ENCODE measurements at places on chromosomes 12 and 14. TPM values are rescaled to one million over a fixed set of nuclear protein-coding genes. Genes with fewer than 3 reads are reported as not detected.
A peak's percentile ranks its signal among the peaks of the same experiment; 100 is the strongest.

DNA sequence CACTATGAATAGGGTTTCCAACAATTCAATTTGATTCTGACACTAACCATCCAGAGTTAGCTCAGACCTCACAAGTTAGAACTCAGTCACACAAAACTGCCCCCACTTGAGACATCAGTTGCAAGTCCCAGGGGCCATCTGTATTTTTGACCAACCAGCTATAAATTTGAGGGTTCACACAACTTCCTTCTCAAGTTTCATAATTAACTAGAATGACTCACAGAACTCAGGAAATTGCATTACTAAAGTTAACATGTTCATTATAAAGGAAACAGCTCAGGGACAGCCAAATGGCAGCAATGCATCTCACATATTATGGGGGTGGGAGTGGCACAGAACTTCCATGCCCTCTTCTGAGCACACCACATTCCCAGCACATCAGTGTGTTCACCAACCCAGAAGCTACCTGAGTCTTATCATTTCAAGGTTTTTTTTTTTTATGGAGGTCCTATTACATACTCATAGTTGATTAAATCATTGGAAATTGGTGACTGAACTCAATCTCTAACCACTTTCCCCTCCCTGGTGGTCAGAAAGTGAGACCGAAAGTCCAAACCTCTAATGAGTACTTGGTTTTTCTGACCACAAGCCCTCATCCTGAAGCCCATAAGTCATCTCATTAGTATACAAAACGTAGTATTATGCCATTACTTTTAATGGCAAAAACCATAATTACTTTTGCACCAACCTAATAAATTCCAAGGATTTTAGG lies 1721.5 kb upstream of the SEL1L start:
- no peaks in the 10 kb centered on the region for H3K27me3 ChIP-seq
- H3K36me3 ChIP-seq, result no peaks in the 10 kb centered on the region
- H3K27ac ChIP-seq, result no peak overlapping the region
- DNase-seq, result peak; percentile 39
- H3K4me1 ChIP-seq, result no peaks in the 10 kb centered on the region
- no peak overlapping the region for H3K4me3 ChIP-seq

The SMARCC2 gene
- total RNA-seq, result 52.1 TPM

DNA sequence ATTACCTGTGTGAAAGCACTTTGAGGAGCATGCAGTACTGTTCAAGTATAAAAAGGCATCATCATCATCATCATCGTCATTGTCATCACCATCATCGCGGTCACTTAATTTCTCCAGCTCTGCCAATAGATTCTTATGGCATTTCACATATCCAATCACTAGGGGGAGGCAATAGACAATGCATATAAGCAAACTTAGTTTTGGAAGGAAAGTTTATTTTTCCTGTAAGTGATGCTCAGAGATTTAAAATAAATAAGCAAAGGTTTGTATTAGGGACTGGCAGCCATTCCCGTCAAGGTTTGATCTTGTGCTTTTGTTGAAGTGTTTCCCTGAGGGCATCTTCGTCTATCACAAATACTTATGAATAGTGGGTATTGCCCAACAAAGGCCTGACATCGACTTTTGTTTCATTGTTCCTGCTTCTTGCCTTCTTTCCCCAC lies 127.4 kb downstream of the KTN1 start:
- H3K4me3 ChIP-seq, result no peak overlapping the region
- DNase-seq, result peak; percentile 50
- H3K4me1 ChIP-seq, result peaks cover 25% of the 10 kb centered on the region
- H3K27ac ChIP-seq, result no peak overlapping the region

DNA sequence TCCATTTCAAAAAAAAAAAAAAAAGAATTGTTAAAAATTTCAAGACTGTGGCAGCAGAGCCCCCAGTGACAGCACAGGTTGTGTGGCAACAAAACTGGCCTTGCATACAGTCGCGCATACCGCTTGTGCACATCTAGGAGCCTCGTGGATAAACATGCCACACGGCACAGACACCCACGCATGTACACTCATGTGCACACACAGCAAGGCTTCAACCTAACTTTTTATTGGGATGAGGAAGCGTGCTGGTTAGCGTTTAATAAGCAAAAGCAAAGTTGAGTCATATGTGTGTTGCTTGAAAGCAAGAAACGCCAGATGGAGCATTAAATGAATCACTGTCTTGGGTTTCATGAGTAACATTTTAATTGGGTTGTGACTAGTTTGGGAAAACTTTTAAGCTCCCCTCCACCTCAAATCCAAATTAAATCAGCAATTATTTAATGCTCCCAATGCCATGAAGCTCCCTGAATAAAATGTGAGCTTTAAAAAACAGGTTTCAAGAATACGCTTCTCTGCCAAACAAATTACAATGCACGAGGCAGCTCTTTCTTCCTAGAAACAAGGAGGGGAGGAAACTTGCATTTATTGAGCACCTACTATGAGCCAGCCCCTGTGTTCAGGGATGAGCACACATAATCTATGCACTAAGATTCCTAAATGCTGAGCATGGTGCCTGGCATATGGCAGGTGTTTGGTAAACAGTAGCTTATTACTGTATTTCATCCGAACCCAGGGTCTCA lies 35.7 kb upstream of the EML1 start:
- H3K4me3 ChIP-seq, result no peak overlapping the region
- no peaks in the 10 kb centered on the region for H3K27me3 ChIP-seq
- peaks cover 28% of the 10 kb centered on the region for H3K4me1 ChIP-seq
- peak; percentile 91 for DNase-seq
- no peaks in the 10 kb centered on the region for H3K36me3 ChIP-seq

The FSCB gene
- total RNA-seq, result not detected

The CACNA2D4 gene
- not detected for total RNA-seq

- peaks cover 15% of the 10 kb centered on the region for H3K4me1 ChIP-seq
- no peak overlapping the region for H3K4me3 ChIP-seq
- no peaks in the 10 kb centered on the region for H3K36me3 ChIP-seq
- no peaks in the 10 kb centered on the region for H3K27me3 ChIP-seq
Measured at GRCh38 chr14:69034612-69035262, 55.6 kb upstream of the ACTN1 start.

GRCh38 chr14:103483600-103483999 lies 39.0 kb downstream of the CKB start:
- H3K27ac ChIP-seq, result peak overlapping the region; percentile 42

DNA sequence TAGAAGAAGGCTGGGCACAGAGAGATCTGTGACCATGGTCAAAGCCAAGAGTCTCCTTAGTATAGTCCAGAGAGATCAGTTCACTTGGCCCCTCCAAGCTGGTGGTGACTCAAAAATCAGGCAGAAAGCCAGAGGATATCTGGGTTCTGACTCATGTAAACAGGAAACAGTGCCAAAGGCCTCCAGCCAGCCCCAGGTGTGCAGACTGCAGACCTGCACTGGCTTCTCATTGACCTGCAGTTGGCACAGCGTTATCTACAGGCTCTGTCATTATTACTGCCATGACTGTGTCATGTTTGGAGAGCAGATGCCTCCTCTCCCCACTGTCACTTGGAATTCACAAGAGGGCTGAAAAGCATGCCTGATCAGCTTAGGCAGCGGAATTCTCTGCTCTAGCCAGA lies 295.7 kb upstream of the PRKD1 start:
- peak; percentile 97 for DNase-seq
- peaks cover 4% of the 10 kb centered on the region for H3K36me3 ChIP-seq
- H3K4me1 ChIP-seq, result peaks cover 50% of the 10 kb centered on the region
- H3K27ac ChIP-seq, result peak overlapping the region; percentile 95
- no peaks in the 10 kb centered on the region for H3K27me3 ChIP-seq

The KRT6A gene
- total RNA-seq, result 1,688 TPM

The AICDA gene
- total RNA-seq, result not detected

The GPR68 gene
- 0.10 TPM for total RNA-seq

The SRRM4 gene
- total RNA-seq, result not detected

The NRXN3 gene
- total RNA-seq, result not detected

DNA sequence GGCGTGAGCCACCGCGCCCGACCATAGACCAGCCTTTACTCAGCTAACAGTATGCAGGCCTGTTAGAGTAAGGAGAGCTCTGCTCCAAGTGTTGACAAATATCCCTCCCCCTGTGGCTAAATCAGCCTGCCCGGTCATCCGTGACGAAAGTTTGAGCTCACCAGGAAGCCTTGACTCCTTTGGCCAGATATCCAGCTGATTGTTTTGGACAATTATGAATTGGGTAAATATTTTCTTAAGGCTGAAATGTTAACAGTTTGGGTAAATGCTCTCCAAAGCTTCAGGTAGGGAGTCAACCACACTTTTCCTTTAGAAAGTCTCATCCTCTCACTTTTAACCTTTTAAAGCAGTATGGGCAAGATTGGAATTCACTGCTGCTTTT lies 157.9 kb downstream of the PAWR start:
- no peaks in the 10 kb centered on the region for H3K27me3 ChIP-seq
- peak; percentile 33 for DNase-seq
- H3K4me1 ChIP-seq, result no peaks in the 10 kb centered on the region
- H3K36me3 ChIP-seq, result peaks cover 6% of the 10 kb centered on the region

DNA sequence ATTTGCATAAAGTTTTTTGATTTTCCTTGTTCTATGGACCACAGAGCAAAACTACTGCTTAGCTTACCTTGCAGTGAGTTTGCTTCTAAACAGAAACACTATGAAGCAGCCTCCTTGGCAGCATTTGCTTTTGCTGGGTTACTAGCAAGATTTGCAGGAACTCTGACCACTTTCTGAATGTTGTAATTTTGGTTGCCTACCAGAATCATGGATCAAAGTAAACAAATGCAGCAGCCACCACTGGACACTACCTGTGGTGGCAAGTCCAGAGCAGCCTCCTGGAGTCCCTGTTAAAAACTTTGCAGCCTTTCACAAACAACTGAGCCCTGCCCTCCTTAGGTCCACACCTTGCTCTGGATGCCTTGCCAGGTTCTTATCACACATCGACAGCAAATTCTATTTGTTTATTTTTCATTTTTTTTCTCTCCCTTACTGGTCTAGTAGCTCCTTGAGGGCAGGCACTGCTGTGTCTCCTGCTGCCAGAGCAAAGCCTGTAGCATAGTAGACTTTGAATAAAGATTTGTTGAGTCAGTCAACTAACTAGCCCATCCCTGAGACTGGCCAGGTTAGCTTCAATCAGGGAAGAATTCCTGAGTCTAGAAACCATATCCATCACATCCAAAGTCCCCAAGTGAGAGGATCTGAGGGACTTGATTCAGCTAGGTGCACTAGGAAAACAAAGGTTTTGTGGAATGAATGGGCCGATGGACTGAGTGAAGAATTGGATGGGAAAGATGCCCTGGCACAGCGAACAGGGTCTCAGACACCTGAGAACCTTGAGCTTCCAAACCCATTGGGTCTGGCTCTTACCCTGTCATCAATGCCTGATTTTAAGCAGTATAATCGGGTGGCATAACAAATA lies 5.7 kb downstream of the TTC6 start:
- no peak for DNase-seq
- H3K27ac ChIP-seq, result no peak overlapping the region
- no peaks in the 10 kb centered on the region for H3K36me3 ChIP-seq
- H3K4me3 ChIP-seq, result no peak overlapping the region
- H3K27me3 ChIP-seq, result no peaks in the 10 kb centered on the region

- no peaks in the 10 kb centered on the region for H3K27me3 ChIP-seq
- peak overlapping the region; percentile 97 for H3K27ac ChIP-seq
- H3K36me3 ChIP-seq, result peaks cover 52% of the 10 kb centered on the region
- peaks cover 8% of the 10 kb centered on the region for H3K4me1 ChIP-seq
- peak; percentile 59 for DNase-seq
- peak overlapping the region; percentile 94 for H3K4me3 ChIP-seq
Measured at GRCh38 chr12:56358836-56359532, 923 bp downstream of the STAT2 start.

The MLH3 gene
- total RNA-seq, result 28.2 TPM

The PTPN21 gene
- 15.7 TPM for total RNA-seq

DNA sequence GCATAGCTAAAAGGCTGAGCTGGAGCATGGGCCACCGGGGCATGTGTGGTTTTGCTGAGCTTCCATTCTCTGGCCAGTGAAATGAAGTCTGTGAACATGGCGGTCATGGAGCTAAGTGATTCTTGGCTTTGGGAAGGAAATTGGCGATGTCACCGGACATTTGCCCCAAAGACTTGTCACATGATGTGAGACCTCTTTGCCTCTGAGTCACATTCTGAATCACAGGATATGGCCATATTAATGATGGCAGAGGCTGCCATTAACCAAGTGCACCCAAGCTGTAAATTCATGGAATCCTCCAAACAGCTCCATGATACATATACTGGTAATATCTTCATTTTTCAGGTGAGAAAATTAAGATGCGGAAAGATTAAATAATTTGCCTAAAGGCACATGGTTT lies 27.4 kb upstream of the BATF start:
- no peak overlapping the region for H3K4me3 ChIP-seq
- H3K4me1 ChIP-seq, result no peaks in the 10 kb centered on the region
- H3K27ac ChIP-seq, result no peak overlapping the region
- H3K27me3 ChIP-seq, result no peaks in the 10 kb centered on the region
- no peaks in the 10 kb centered on the region for H3K36me3 ChIP-seq

The PRIMA1 gene
- 0.07 TPM for total RNA-seq

GRCh38 chr12:90077756-90078155 lies 369.1 kb upstream of the ATP2B1 start:
- no peak overlapping the region for H3K27ac ChIP-seq
- H3K4me1 ChIP-seq, result no peaks in the 10 kb centered on the region
- no peaks in the 10 kb centered on the region for H3K36me3 ChIP-seq
- DNase-seq, result no peak

- H3K27ac ChIP-seq, result no peak overlapping the region
- no peaks in the 10 kb centered on the region for H3K36me3 ChIP-seq
- DNase-seq, result no peak
- H3K27me3 ChIP-seq, result peaks cover 53% of the 10 kb centered on the region
- H3K4me3 ChIP-seq, result no peak overlapping the region
Measured at GRCh38 chr12:113457710-113458109, 14.0 kb downstream of the LHX5 start.

- H3K4me3 ChIP-seq, result no peak overlapping the region
- no peaks in the 10 kb centered on the region for H3K36me3 ChIP-seq
- peak; percentile 81 for DNase-seq
- H3K27me3 ChIP-seq, result no peaks in the 10 kb centered on the region
- no peak overlapping the region for H3K27ac ChIP-seq
Measured at GRCh38 chr12:101939856-101940265, 62.5 kb downstream of the DRAM1 start.

GRCh38 chr14:28057359-28058296 lies 709.0 kb upstream of the FOXG1 start:
- DNase-seq, result peak; percentile 5
- H3K27ac ChIP-seq, result peak overlapping the region; percentile 55
- peak overlapping the region; percentile 67 for H3K4me3 ChIP-seq

- no peak overlapping the region for H3K27ac ChIP-seq
- no peaks in the 10 kb centered on the region for H3K27me3 ChIP-seq
- DNase-seq, result no peak
- H3K36me3 ChIP-seq, result no peaks in the 10 kb centered on the region
- H3K4me3 ChIP-seq, result no peak overlapping the region
- peaks cover 6% of the 10 kb centered on the region for H3K4me1 ChIP-seq
Measured at GRCh38 chr14:77325746-77326094, 4.9 kb downstream of the GSTZ1 start.

The STX2 gene
- 19.0 TPM for total RNA-seq

- no peak overlapping the region for H3K4me3 ChIP-seq
- H3K27ac ChIP-seq, result no peak overlapping the region
- H3K36me3 ChIP-seq, result no peaks in the 10 kb centered on the region
- H3K4me1 ChIP-seq, result no peaks in the 10 kb centered on the region
- H3K27me3 ChIP-seq, result peaks cover 35% of the 10 kb centered on the region
Measured at GRCh38 chr14:79947440-79948054, 263.8 kb downstream of the DIO2 start.

The HAL gene
- total RNA-seq, result 1.1 TPM

Measured in MCF 10A (cell line).